ENCODE measurements at places on chromosomes 7 and 10.

DNA sequence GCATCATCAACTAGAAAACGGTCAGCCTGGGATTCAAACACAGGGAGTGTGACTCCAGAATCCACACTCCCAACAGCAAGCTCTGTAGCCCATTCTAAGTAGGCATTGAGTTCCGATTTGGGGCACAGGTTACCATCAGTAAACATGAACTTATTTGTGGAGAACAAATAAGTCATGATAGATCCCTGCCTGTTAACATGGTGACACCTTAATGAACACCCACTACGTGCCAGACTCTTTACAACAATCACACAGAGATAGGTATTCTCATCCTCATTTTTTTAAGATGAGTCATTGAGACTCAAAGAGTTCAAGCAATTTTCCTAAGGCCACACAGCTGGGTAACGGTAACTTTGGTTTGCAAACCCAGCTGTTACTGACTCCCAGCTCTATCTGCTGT, 91.5 kb downstream of the LYZL2 start:
- DNase-seq = peak; percentile 63

GRCh38 chr10:128571745-128572144, 445.5 kb upstream of the MKI67 start:
- DNase-seq = no peak

DNA sequence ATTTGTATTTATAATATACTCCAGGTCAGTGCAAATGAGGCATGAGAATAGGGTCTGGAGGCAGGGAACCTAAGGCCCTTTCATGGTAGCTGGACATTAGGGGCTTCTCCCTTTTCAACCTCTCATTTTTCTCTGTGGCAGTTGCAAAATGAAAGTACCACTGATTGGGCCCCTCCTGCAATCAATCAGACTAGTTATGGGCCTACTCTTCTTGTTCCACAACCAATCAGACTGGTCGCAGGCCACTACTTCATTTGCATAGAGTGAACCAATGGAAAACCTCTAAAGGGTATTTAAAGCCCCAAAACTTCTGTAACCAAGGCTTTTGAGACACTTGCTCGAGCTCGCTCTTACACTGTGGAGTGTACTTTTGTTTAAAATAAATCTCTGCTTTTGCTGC, 10.0 kb upstream of the PRPS1L1 start:
- no peak for DNase-seq

GRCh38 chr10:49667991-49668390, 11.5 kb upstream of the C10orf53 start:
- DNase-seq = no peak

DNA sequence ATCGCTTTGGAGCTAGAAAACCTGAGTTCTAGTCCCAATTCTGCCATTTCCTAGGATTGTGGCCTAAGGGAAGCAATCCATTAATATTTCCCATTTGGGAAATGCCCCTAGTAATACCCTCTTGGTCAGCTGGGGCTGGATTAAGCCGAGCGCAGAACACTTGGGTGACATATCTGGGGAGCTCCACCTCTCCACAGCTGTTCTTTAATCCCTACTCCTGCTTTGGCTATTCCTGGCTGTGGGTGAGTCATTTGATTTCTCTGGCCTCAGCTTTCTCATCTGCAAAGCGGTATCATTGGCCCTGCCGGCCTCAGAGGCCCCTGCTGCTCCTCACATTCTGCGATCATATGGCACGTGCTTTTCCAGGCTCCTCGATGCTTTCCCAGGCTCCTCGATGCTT, 108.3 kb downstream of the BUB3 start:
- no peak for DNase-seq

DNA sequence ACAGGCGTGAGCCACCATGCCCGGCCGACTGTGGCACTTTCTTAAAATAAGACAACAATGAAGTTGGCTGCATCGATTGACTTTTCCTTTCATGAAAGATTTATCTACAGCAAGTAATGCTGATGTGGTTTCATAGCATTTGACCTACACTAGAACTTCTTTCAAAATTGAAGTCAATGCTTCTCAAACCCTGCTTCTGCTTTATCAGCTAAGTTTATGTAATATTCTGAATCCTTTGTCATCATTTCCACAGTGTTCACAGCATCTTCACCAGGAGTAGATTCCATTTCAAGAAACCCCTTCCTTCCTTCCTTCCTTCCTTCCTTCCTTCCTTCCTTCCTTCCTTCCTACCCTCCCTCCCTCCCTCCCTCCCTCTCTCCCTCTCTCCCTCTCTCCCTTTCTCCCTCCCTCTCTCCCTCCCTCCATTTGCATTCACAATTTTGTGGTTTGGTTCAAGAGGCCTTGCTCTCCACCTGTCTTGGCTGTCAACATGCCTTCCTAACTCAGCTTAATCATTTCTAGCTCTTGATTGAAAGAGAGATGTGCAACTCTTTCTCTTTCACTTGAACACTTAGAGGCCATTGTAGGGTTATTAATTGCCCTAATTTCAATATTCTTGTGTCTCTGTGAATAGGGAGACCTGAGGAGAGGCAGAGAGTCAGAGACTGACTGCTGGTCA, 52.1 kb downstream of the HDAC9 start:
- DNase-seq = no peak

DNA sequence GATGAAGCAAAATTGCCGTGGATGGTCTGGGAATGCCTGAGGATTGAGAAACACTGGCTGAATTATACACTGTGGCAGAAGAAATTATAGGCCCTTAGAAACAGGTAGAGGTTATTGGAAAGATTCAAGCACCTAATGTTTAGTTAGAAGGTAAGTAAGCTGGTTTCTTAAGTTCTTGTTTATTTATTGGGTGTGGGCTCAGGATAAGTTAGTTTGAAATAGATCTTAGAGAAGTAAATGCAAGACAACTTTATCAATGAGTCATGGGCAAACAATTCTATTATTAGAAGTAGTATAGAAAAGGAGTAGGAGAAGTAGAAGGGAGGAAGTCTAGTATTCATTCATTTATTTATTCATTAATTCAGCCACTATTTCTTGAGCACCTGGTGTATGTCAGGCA, 96.5 kb downstream of the KAT6B start:
- no peak for DNase-seq

DNA sequence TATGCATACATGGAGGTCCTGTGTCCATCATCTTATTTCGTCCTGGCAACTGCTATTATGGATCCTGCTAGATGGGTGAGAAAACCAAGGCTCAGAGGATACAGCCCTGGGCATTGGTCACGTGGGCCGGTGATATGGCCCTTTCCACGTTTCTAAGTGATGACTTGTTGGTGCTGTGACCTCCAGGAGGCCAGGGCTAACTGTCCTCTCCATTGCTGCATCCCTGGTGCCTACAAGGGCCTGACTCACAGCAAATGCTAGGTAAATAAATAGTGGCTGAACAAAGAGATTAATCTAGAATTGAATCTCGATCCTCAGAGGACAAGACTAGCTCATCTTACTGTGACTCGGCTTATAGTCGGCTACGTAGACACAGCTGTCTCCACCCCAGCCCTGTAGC, 78.6 kb downstream of the FAM53B start:
- no peak for DNase-seq

DNA sequence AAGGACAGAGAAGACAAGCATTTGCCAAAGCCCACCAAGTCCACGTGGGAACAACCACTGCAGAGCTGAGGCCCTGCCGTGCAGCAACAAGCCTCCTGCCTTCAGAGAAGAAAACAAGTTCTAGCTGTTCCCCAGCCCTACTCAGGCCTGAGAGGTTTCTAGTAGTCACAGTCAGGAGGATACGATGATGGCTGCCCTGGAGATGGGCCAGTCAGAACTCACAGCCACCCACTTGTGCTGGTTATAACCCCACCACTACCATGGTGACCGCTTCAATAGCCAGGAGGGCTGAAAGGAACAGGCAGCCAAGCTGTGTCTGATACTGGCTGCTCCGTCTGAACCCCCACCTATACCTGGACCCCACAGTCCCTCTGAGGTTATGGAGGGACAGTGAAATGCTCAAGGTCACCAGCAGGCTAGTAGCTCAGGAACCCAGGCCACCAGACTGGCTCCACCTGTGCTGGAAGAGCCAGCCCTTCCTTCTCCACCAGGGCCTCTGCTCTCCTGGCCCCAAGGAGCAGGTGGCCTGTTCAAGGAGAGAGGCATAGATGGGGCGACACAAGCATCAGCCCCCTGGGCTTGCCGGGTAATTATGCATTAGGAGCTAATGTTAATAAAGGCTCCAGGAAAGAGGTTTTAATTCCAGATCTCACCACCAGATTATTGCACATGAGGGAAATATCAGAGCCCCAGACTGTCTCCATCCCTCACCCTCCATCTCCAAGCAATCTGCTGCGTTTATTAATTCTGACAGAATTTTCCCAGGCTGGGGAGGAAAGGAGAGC, 125.8 kb upstream of the PCBD1 start:
- DNase-seq = no peak

GRCh38 chr7:126760914-126761577, 491.7 kb downstream of the GRM8 start:
- DNase-seq = no peak

- DNase-seq = no peak
These were observed 42.6 kb downstream of the INPP5A start for GRCh38 chr10:132580143-132580542.

- DNase-seq = no peak
These were observed 183.5 kb downstream of the MAD1L1 start for GRCh38 chr7:2049111-2049781.

DNA sequence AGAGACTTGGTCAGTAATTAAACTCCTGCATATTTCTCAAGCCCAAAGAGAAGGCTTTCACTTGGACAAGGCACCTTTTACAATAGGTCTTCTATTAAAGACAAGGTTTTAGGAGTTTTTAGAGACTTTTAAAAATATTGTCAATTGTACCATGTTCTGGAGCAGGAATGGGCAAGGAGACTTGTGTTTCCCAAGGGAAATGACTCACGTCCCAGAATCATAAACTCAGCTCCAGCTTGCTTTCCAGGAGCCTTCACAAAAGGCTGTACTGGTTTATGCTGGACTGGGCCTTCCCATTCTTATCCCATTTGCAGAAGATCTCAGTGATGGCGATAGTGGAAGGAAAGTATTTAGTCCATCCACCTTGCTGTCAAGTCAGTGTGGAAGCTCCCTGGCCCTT, 7.8 kb upstream of the GLI3 start:
- peak; percentile 74 for DNase-seq

DNA sequence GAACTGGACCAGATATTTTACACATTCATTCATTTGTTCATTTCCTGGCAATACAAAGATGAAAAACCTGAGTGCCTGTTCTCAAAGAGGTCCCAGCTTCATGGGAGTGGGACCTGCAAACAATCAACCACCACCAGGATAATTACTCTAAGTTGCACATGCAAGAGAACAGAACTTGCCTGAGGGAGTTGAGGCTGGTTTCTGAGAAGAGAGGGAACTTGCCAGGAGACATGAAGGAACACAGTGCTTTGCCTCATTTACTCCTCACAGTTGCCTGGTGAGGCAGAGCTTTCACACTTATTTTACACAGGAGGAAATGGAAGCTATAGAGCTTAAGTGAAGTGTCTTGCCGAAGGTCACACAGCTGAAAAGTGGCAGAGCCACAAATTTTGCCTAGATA, 170.1 kb downstream of the SORCS3 start:
- DNase-seq = no peak

GRCh38 chr7:26265499-26266075, 26.1 kb upstream of the SNX10 start:
- DNase-seq = no peak

DNA sequence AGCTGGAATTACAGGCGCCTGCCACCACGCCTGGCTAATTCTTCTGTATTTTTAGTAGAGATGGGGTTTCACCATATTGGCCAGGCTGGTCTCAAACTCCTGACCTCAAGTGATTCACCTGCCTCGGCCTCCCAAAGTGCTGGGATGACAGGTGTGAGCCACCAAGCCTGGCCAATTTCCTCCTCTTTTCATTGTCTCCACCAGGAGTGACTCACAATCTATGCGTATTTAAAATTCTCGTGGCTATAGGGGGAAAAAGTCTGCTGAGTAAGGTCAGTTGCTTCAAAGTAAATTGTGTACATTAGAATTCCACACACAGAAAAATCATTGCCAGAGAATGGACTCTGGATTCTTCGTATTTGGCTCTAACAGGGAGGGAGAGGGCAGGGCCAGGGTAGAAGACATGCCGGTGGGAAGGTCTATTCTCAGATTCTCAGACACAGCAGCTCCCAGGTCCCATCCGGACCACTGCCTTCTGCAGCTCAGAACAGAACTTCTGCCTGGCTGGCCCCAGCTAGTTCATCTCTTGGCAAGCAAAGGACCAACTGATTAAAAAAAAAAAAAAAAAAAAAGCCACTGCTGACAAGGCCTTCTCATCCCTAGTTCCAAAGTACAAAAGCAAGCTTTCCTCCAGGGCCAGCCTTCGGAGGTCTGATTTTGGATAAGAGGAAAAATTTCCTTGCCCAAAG, 22.2 kb downstream of the PSPH start:
- peak; percentile 58 for DNase-seq

- no peak for DNase-seq
These were observed 57.8 kb downstream of the FAM185A start for GRCh38 chr7:102806613-102807012.

DNA sequence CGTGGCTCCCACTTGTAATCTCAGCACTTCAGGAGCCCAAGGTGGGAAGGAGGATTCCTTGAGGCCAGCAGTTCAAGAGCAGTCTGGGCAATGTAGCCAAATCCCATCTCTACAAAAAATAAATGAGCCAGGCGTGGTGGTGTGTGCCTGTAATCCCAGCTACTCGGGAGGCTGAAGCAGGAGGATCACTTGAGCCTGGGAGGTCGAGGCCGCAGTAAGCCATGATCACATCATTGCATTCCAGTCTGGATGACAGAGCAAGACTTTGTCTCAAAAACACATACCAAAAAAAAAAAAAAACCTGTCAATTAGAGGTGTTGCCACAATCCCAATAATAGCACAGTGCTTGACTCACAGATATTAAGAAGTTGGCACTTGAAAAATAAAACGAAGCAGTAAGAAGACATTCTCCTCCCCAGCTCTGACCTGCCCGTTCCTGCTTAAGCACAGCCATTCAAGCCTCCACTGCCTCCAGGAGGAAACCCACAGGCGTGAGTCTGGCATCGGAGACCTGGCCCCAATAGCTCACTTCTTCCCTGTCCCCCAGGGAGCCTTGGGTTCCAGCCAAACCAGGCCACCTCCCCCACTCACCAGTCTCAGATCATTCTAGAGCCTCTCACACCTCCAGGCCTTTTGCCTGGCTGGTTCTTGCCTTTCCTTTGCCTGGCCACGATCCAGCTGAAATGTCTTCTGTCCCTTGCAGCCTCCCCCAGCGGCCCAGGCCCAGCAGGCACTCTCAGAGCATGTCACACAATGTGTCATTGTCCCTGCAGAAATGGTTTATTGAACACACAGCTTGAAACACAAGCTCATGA, 45.3 kb upstream of the GTF2I start:
- DNase-seq = peak; percentile 28

- DNase-seq = no peak
These were observed 72.2 kb downstream of the MTURN start for GRCh38 chr7:30206942-30207341.

GRCh38 chr10:33621101-33621500, 286.6 kb upstream of the NRP1 start:
- no peak for DNase-seq

GRCh38 chr10:80167471-80168161, 35.1 kb downstream of the PLAC9 start:
- no peak for DNase-seq

GRCh38 chr7:81031243-81031642, 112.4 kb upstream of the SEMA3C start:
- no peak for DNase-seq

Data from fibroblast of skin of abdomen (primary cell).